ENCODE measurements at places on chromosomes 12 and 14.

DNA sequence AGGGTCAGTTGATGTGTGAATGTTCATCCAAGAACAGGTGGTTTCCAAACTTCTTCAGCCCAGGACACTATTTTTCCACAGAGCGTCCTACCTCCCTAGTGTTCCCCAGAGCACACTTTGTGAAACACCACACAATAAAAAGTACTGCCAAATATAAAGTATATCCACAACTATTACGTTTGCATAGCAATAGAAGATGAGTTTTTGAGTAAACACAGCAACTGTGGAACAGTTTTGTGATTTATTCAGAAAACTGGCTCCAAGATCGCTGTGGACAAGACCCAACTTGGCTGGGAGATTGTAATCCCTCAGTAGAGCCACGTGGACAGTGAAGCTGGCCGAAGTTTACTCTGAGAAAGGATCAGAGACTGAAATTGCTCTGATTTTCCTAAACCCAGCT lies 14.5 kb upstream of the MAP1LC3B2 start:
- DNase-seq, result no peak

DNA sequence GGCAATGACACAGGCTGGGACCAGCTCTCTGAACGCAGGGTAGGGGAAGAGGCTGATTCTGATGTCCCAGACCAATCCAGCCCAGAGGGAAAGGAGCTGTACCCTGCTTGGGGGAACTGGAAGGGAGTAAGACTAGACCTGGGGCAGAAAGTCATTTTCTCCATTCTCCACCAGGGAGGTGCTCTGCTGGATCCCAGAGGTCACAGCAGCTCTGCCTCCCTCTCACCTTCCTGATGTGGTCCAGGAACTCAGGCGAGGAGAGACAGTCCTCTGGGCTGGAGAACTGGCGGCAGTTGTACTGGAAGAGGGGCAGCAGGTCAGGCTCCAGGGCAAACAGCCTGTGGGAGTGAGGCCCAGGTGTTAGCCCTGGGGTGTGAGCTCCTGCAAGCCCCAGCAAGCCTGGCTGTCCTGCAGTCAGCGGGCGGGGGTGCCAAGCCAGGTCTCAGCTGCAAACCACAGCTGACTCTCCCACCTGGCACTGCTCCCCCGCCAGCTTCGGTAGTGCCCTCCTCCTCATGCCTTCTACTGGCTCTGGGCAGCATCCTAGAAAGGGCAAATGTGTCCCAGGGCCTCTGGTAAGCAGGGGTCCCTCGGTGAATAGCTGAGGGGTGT lies 1.9 kb downstream of the NGB start:
- DNase-seq, result no peak

DNA sequence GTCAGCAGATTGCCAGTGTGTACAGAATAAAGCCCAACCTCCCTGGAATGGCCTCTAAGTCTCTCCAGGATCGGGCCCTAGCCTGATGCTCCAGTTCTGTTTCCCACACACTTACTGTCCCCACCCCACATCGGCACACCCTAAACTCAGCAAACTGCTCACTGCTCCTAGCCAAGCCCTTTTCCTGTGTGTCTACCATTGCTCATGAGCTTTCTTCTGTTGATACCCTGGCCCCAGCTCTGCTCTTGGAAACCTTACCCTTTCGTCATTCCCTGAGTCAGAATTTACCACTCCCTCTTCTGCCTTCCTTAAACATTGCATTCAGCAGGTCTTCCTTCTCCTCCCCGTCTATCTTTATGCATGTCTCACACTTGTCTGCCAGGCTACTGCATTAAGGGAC lies 158.9 kb downstream of the TMX1 start:
- no peak for DNase-seq

DNA sequence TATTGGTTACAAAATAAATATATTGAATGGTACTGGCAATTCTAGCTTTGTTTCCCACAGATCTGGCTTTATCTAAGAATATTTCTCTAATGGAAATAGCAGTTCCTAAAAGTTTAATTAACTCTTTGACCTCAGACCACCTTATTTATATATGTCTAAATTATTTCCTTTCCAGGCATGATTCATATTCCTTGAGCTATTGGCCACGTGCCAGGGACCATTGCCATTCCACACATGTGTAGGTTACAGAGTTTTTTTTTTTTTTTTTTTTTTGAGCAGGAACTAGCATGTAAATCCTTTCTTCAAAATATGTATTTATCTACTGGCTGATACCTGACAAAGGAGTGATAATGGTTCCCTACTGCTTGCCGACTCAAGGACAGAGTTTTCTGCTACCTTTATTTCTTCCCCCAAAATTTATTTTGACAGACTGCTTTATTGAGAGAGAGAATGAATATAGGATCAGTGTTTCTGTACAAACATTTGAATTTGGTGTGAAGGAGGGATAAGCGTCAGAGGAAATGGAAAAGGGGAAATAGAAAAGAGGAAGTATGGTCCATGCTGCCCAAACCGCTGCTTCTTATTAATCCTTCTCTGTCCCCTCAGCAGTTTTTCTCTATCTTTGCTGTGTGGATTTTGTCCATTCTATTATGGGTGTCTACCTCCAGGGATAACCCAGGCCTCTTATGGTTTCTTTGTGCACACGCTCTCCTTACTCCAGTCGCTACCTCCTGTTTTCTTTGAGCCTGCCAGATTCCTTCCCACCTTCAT lies 36.4 kb downstream of the PDE3A start:
- DNase-seq, result no peak

GRCh38 chr14:102078831-102079699 lies 7.8 kb downstream of the HSP90AA1 start:
- no peak for DNase-seq

GRCh38 chr14:89418976-89419375 lies 1.9 kb upstream of the FOXN3 start:
- no peak for DNase-seq

GRCh38 chr12:92063641-92064040 lies 82.0 kb downstream of the BTG1 start:
- no peak for DNase-seq

- no peak for DNase-seq
Measured at GRCh38 chr12:27508736-27509431, 15.1 kb upstream of the PPFIBP1 start.

DNA sequence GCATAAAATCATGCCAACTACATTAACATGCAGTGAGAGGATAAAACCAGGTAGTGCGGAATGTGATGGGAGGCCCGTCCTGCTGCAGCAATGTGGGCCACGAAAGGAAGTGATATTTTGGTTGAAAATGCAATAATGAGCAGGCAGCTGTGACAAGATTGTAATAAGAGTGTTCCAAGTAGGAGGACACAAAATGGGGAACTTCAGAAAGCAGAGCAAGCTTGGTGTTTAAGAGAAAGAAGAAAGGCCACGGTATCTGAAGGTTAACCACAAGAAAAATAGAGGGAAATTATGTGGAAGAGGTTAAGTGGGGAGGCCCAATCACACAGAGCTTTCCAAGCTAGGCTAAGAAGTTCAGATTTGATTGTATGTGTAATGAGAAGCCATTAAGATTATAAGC lies 34.3 kb downstream of the OVCH1 start:
- DNase-seq, result no peak

GRCh38 chr12:44510510-44510909 lies 365.6 kb downstream of the NELL2 start:
- DNase-seq, result no peak

DNA sequence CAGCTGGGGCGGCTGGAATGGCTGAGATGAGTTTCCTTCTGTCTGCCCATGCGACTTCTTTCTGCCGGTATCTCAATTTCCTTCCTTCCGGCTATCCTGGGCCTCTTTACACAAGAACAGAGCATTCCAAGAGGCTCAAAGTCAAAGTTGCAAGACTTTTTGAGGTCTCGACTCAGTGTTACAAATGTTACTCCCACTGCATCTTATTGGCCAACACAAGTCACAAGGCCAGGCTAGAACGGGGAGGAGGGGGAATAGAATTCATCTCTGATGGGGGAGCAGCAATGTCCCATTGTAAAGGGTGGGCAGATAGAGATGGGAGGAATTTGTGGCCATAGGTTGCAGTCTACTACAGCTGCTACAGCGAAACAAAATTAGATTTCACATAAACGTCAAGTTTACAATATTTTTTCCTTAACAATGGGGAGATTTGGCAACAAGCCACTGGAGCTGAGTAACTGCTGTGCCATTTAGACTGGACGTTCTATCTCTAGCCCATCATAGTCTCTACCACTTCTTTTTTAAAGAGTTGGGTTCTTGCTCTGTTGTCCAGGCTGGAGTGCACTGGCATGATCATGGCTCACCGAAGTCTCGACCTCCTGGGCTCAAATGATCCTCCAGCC lies 9.5 kb upstream of the NYNRIN start:
- no peak for DNase-seq

DNA sequence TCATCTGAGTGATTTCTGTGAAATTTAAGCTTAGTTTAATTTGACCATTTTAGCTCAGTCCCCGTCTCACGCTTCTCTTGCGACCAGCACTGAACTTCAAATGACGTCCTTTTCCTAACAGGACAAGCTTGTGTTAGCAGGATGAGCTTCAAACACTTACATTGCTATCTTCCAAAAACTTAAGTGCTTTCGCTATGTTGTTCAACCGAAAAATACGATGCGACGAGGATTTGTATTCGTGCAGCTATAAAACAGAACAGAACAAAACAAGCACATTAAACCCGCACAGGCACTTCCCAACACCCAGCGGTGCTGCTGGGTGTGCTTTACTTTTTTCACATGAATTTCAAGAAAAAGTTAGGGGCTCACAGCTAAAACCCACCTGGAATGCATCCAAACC lies 64.2 kb upstream of the DICER1 start:
- DNase-seq, result no peak

- DNase-seq, result no peak
Measured at GRCh38 chr14:85088192-85088591, 441.8 kb upstream of the FLRT2 start.

GRCh38 chr12:116594325-116595038 lies 35.3 kb downstream of the MAP1LC3B2 start:
- no peak for DNase-seq

- DNase-seq, result no peak
Measured at GRCh38 chr12:28709986-28710685, 438.9 kb upstream of the FAR2 start.

DNA sequence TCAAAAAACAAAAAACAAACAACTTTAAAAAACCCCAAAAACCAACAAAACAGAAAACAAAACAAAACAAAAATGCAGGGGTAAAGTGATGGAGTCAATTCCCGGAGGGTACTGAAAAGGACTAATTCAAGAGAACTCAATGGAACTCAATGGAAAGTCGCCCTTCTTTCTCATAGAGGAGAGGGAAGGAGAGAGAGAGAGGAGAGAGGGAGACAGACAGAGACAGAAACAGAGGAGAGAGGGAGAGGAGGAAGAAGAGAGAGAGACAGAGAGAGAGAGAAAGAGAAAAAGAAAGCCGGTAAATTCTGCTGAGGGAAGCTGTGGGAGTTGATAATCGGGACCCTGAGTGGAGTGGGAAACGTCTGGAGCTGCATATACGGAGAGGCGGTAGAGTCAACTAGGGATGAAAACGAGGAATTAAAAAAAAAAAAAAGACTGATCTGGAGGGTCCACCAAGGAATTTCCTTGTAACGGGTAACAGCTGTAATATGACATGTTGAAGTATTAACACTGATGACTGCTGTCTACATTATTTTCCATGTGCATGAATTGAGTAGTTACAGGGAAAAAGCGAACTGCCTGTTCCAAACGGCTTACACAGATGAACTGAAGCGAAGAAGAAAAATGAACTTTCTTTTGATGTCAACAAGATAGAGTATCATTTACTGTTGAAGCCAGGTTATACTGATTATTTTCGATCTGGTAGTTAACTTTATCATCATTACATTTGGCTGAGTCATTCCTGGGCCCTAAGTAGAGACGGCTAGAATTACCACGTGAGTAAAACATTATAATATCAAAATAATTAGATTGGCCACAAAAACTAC lies 934 bp upstream of the ZC2HC1C start:
- no peak for DNase-seq

- no peak for DNase-seq
Measured at GRCh38 chr12:16218234-16218633, 59.3 kb downstream of the SLC15A5 start.

DNA sequence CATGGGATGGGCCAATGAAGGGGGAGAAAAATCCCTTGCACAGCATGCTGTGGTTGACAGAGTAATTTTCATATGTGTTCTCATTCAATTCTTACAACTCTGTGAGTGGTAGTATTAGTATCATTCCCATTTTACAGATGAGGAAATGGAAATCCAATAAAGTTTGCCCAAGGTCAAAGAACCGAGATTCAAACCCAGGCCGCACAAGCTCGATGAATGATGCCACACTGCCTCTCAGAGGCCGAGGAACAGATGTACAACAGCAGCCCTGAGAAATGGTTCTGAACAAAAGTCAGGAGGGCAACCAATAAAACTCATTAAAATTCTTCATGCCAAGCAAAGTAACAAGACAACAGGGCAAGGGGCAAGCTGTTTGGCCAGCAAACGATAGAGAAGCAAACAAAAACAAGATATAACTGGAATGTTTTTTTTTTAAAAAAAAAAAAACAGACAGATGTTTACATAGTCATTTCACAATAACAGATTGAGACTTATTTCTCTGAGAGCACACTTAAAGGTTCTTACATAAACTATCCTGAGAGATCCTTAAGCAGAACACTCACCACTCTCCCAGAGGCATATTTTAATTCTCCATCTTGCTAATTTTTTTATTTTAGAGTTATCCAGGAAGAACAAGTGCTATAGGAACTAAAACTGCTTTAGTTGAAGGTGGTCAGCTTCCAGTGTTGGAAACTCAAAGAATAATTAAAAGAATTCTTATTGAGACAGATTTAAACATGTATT lies 85.8 kb downstream of the EXOC5 start:
- no peak for DNase-seq

- DNase-seq, result no peak
Measured at GRCh38 chr12:43097471-43097870, 454.5 kb downstream of the ADAMTS20 start.

DNA sequence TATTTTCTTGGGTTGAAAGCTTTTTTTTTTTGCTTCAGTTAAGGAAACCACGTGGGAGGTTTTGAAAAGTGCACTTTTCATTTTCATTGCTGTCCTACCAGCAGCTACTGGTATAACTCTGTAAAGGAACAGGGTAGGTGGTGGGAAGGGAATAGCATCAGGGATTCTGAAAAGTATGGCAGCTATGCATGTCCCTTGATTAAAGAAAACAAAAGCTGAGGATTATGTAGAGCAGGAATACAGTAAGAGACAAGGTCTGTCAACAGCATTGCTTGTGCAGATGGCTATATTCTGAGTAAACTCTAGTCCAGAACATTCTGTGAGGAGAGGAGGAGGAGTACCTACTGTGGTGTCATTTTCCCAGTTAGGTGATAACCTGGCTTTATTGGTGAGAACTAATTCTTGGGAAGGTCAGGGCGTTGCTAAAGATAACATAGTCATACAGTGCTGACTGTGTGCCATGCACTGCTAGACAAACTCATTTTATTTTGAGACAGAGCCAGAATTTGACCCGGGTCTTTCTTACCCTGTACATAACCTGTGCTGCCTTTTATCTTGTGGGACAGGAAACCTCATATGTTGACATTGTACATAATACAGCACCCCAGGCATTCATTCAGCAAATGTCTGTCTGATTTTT lies 80.3 kb upstream of the TRAF3 start:
- no peak for DNase-seq
